ENCODE measurements at places on chromosomes 16 and 17.

GRCh38 chr17:57649731-57650484 is 95.2 kb downstream of the CCDC182 start:
- no peak for DNase-seq

DNA sequence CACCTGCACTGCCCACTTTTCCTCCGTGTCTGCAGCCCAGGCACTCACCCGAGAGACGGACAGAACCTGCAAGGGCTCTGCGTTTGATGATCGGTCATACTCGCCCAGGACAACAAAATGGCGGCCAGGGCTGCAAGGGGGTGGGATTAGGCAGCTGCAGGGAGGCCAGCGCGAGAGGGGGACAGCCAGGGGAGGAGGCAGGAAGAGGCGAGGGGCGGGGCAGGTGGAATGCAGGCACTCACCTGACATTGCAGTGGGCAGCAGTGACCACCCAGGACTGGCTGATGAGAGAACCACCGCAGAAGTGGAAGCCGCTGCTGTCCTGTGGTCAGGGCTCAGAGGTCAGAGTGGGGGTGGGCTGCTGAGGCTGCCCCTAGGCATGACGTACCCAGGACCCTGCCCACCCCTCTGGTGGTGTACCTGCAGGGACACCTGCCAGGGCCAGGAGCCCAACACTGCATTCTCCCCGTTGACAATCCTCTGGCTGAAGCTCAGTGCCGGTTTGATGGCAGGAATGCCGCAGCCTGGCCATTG is 917 bp downstream of the CTRL start:
- DNase-seq: no peak

DNA sequence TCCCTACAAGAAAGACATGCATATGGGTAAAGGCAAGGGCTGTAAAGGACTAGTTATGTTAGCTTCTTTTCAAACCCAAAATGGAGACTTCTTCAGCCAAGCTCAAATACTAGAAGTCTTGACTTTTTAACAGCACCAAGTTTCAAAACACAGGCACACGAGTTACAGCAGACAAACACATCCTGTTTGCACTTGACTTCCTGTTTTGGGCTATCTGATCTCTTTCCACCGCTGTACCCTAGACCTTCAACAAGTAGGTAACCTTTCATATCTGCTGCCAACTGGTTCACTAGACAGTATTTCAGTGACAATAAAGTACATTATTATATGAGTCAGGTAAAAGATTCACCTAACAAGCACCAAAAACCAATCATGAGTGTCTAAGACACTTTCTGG is 12.3 kb downstream of the RFFL start:
- DNase-seq: peak; percentile 29

- no peak for DNase-seq
These were observed 10.2 kb upstream of the NFATC3 start for GRCh38 chr16:68074850-68075555.

DNA sequence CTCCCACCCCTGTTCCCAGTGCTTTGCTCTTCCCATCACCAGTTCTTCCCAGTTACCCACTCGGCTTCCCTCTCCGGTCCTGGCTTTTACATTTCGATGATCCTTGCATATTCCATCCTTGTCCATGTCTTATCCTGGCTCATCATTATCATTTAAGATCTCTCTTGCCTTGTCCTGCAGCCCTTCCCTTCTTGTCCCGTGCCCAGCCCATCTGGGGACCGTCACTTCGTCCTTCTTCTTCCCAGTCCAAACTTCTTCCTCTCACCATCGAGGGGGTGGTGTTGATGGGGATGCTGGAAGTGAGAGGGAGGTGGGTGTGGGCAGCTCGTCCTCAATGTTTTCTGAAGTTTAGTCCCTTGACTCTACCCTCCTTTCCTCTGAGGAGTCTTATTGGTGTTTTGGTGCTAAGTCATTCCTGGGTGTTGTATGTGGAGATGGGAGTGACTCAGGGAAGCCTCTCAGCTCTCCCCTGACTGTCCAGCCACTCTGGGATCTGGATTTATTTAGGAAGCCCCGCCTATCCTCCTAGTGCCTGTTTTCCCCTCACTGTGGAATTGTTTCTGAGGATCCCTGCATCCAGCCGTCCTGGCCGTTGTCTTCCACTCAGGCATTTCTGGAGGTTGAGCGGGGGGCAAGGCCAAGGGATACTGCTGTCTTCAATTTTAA is 975 bp downstream of the SNX29 start:
- DNase-seq: no peak

- DNase-seq: no peak
These were observed 41.3 kb downstream of the GP2 start for GRCh38 chr16:20285993-20286499.

GRCh38 chr17:77875881-77876509 is 82.5 kb upstream of the TNRC6C start:
- DNase-seq: no peak

DNA sequence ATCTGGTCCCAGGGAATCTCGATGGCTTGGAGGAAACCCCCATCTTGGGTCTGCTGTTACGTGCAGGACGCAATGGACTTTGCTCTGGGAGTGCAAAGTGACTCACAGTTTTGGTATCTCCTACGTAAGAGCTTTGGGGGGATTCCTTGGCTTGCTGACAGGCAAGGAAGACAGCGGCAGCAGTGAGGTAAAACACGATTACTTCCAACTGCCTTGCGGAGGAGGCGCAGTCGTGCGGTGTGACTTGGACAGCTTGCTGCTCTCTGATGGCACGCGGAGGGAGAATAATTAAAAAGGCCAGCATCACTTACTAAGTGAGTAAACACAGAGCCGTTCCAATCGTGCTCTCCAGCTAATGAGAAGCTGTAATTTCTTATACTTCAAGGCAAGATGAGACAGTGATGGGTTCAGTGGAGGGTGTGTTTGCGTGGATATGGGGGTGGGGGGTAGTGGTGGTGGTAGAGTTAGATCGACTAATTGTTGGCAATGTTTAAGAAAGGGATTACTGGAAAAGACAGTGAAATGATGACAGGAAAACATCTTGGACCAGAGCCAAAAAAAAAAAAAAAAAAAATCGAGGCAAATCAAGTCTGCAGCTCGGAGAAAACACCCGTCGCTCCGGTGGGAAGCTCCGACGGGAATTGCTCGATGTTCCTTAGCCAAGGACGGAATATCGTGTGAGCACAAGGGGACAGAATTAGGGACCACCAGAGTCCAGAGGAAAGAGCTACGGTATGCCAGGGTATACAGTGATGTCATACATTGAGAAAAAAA is 184.8 kb upstream of the ZFHX3 start:
- DNase-seq: no peak
